GM04503 (cell line): ENCODE measurements at places on chromosomes 12 and 14.
A peak's percentile ranks its signal among the peaks of the same experiment; 100 is the strongest.

DNA sequence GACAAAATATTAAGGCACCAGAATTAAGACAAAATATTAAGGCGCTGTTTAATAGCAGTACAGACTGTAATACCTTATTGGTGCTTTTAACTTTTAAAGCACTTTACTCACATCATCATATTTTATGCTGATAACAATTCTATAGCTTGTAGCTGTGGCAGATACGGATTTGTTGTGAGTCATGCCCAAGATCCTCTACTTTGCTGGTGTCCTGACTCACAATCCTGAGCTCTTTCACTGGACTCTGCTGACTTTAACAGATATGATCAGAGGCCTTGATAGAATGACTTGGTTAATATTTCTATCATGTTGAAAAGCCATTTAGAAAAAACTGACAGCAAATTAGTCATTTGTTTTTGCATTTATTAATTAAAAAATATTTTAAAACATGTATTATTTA is 99.0 kb upstream of the PKP2 start:
- no peak for DNase-seq

DNA sequence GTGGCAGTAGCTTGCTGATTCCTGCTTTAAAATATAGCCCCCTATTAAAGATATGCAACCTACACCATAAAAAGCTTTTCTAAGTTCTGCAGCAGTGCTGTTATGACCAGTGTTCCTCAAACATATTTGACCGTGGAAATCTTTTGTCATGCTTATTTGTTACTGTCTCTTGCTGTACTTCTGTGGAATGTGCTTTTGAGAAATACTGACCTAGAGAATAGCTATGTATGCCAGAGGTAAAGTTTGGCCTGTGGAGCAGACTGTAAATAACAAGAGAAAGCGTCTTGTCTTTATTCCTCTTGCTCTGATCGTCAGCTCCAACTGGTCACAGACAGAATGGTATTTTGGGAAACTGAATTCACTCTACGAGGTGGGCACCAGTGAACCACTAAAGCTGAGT is 239.0 kb downstream of the FBXL14 start:
- no peak for DNase-seq

DNA sequence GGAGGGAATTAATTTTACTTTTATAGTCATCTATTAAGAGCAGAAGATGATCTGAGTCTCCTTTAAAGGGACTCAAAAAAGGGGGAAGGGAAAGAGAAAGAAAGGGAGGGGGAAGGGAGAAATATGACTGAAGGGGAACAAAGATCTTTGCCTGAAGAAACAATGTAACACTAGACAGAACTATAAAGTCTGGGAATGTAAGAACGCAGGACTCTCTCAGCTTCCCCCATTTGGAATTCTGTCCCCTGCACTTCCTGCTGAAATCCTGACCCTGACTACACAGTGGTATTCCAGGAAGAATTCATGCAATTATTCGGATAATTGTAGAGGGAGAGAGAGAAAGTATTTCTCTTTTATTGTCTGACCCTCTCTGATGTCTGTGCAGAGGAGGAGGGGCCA is 8.6 kb upstream of the HOXC11 start:
- no peak for DNase-seq

DNA sequence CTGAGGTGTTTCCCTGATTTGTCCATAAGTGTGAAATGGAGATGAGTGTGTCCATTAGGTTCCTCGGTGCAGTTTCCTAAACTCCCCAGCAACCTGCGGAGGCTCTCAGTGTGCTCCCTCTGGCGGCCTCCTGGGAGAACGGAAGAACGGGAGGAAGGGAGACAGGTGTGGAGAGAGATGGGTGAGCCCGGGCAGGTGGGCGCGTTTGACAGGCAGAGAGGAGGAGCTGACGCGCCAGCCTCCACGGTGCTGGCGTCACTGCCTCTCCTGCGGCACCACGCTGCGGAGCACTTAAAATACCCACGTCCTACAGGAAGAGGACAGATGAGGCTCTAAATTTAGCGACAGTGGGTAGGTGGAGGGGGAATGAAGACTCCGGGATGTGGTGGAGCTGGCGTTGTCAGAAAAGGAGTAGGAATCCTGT is 26.8 kb upstream of the PEX5 start:
- no peak for DNase-seq

DNA sequence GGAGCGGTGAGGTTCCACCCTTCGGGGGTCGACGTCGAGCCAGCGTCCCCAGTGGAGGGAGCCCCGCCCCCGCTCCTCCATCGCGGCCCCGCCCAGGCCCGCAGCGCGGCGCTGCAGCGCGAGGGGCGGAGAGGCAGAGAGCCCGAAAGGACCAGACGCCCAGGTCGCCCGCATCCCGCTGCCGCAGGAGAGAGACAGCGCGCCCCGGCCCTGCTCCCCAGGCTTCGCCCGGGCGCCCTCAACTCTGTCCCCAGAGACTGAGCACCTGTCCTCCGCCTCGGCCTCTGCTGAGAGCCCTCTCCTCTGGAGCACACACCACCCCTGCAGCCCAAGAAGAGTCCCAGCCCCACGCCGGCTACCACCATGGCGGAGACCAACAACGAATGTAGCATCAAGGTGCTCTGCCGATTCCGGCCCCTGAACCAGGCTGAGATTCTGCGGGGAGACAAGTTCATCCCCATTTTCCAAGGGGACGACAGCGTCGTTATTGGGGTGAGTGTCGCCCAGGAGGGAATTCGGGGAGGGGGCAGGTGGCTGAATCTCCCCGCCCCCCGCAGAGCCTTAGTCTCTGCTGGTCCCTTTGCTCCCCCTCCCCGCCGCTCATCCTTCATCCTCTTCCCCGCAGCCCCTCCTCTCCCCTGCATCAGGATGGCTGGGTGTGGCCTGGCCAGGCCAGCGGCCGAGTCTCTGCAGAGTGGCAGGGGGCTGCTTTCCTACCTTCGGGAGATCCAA is at the start of gene KIF5A:
KIF5A (plus strand) TSS at position 136 of the 732 bp plus-strand sequence; CDS start at position 364, 228 bp downstream.
- DNase-seq: no peak

- DNase-seq: no peak
Measured at GRCh38 chr14:36320897-36321381, 502 bp upstream of the MBIP start.

DNA sequence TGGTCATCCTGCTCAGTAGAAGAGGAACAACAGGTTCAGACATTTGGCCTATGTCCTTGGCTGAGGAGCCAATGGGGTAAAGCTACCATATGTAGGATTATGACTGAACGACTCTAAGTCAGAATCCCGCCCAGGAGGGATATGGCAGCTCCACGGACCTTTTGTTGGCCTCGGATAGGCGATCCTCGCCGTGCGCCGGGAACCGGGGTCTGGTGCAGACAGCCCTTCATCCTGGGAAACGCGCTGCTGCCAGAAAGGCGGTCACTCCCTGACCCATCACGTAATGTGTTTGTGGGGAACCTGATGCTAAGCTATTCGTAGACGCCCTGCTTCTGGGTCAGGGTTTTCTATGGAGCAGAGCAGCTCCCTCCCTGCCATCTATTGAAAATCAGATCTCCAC is 178.9 kb upstream of the ALG10B start:
- DNase-seq: no peak

- DNase-seq: no peak
Measured at GRCh38 chr12:4203772-4204376, 69.7 kb upstream of the CCND2 start.

DNA sequence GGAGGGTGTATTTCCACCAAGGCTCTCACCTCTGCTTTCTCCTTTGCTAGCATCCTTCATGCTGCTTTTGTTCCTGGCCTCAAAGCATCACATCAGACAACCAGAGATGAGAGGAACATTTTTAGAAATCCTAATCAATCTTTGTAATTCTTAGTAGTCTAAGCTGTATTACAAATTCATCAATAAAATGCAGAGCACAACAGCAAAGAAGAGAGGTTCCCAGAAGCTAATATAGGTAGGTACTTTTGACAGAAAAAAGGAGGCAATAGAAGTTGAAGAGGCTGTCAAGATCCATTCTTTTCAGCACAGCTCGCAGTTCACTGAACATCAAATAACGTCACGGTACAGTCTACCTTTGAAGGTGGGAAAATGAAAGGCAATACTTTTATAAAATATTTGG is 265.2 kb upstream of the SYT1 start:
- no peak for DNase-seq

GRCh38 chr12:1640328-1641234 is 11.6 kb downstream of the WNT5B start:
- no peak for DNase-seq

GRCh38 chr14:74685056-74685455 is 27.8 kb downstream of the AREL1 start:
- no peak for DNase-seq

GRCh38 chr12:96687719-96688118 is 198.3 kb downstream of the CFAP54 start:
- DNase-seq: no peak

DNA sequence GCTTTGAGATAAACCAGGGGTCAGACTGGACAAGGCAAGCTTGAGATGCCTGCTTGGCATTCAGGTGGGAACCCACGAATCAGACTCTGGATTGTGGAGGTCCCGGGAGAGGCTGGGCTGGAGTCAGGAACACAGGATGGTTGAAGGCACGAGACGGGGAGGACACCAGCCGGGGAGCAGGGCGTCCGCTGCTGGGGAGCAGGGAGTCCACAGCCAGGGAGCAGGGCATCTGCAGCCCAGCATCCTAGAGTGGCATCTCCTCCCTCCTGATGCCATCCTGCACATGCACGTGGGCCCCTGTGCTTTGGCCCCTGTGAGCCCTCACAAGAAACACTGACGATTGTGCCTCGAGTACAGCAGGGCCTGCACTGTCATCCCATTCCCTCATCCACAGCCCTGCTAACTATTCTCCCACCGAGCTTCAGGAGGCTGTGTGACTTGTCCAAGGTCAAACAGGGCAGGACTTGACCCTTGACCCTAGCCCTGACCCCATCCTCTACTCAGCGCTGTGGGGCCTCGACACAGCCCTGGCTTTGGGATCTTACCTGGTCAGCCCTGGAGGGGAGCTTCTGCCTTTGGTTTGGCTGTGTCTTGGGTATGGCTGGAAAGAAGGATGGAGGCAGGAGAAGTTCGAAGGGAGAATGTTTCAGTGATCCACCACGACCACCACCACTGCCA is 45.1 kb downstream of the CFAP251 start:
- no peak for DNase-seq

GRCh38 chr14:85766295-85766694 is 236.4 kb downstream of the FLRT2 start:
- no peak for DNase-seq

GRCh38 chr12:7108796-7109571 is at the start of gene C1RL:
Gene C1RL, minus strand, starts transcription at chr12:7109214. Its CDS starts 34 bp downstream, at chr12:7109180.
- DNase-seq: peak; percentile 27

- peak; percentile 56 for DNase-seq
Measured at GRCh38 chr12:90124289-90124688, 415.7 kb upstream of the ATP2B1 start.

- no peak for DNase-seq
Measured at GRCh38 chr12:20520532-20520931, 152.2 kb downstream of the PDE3A start.
